RPMI7951 (cell line): ENCODE measurements at places on chromosomes 7 and 10.

- no peak for DNase-seq
Measured at GRCh38 chr10:11450427-11450826, 161.0 kb downstream of the USP6NL start.

- DNase-seq = no peak
Measured at GRCh38 chr10:79160191-79160590, 91.4 kb downstream of the ZMIZ1 start.

DNA sequence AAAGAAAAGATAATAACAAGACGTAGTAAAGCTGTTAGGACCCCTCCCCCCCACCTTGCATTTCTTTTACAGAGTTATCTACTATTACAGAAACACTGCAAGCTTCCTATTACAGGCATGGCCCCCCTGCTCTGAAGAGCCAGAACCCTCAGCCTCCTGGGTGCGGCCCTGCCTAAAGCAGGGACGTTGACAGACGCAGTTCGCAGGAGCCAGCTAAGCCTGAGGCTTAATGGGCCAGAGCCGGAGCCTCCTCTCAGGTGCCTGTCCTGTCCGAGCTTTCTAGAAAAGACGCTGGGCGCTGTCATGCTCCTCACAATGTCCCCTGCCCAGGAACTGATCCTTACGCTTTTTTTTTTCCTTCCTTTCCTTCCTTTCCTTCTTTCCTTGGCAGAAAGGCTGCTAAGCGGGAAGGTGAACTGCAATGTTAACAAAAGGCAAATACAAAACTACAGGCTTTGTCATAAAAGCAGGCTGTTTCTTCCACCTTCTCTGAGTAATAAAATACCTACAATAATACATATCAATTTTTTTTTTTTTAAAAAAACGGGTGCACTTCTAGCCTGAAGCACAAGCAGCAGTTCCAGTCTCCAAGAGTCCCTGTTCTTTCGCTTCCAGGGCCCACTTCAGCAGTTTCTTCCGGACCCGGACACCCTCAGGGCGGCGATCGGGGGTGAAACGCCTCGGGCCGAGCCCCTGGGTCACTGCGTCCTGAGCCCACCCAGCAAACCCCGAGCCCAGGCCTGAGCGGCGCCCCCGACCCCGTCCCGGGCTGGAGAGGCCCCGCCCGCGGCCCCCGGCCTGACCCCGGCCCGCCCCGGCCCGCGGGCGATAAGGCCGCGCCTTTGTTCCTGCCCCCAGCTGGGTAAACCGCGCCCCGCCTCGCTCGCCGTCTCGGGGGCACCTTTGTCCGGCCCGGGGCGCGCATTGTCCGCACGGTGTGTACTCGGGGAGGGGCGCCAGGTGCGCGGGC is 11.2 kb downstream of the MNX1 start:
- DNase-seq = no peak

- no peak for DNase-seq
Measured at GRCh38 chr10:1011696-1012095, 14.0 kb downstream of the IDI2 start.

DNA sequence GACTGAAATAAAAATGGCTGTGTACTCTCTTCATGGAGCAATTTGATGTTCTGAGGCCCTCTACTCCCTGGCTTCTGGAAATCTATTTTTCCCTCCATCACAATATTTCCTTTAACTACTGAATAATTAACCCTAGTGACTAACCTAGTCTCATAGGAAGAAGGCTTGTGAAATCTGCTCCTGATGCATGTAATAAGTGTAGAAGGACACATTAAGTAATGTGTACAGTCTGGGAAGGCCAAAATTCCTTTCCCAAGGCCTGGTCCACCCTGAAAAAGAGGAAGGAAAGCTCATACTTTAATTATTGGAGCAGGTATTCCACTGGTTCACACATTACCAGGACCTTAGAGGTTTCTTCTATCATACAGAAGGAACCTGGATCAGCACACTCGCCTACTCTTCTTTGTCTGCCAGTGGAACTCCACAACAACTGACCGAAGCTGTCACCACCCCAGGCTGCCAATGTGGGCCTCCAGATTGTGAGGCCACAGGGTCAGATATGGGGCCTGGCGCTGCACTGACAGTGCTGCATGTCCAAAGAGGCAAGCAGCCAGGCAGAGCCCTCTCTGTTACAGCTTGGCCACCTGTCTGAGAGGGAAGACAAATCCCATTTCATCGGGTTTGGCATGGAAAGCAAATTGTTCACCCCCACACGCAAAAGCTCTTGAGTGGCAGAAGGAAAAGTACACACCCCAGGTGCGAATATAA is 54.4 kb upstream of the FAM133B start:
- DNase-seq = no peak
